ENCODE measurements at places on chromosomes 1 and 21.

GRCh38 chr1:27388337-27389005 lies 4.0 kb upstream of the GPR3 start:
- DNase-seq, result peak; percentile 70

DNA sequence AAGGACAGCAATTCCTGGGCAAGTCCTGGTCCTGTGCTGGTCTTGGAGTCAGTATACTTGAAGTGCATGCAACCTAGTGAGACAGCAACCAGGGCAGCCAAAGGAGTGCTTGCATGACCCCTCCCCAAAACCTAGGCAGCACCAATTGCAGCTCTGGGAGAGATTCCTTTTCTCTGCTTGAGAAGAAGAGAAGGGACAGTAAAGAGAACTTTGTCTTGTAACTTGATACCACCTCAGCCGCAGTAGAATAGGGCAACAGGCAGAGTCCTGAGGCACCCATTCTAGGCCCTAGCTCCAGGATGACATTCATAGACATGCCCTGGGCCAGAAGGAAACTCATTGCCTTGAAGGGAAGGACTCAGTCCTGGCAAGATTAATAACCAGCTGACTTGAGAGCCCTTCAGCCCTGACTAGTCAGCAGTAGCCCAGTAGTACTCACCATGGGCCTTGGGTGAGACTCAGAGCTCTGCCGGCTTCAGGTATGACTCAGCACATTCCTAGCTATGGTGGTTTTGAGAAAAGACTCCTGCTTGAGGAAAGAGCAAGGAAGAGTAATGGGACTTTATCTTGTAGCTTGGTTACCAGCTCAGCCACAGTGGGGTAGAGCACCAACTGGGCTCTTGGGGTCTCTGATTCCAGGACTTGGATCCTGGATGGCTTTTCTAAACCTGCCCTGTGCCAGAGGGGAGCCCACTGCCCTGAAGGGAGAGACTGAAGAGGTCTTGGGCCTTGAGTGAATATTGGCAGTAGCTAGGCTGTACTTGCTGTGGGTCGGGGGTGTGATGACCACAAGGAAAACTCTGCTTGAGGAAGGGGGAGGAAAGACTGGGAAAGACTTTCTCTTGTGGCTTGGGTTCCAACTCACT lies 51.7 kb upstream of the ACADM start:
- no peak for DNase-seq

DNA sequence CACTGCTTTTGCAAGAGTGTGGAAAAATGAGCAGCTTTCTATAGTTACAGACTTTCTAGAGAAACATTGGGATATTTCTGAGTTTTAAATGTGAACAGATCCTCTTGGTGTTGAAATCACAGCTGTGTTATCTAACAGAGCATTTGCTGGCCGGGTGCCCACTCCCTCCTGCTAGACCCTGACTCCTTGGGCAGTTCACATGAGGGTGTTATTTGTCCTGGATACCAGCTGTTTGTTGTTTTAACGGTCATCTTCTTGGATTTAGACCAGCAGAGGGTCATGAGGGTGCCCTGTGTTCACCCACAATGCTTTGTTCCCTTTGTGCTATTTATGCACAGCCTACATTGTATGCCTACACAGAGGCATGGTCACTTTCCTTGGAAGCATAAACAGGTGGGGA lies 67.1 kb downstream of the CENPF start:
- DNase-seq, result no peak

GRCh38 chr1:184191181-184191621 lies 139.7 kb downstream of the TSEN15 start:
- DNase-seq, result no peak

- DNase-seq, result no peak
Observed at GRCh38 chr1:173126421-173126820, 75.7 kb upstream of the TNFSF18 start.
